Fibroblast of villous mesenchyme (primary cell): ENCODE measurements at places on chromosomes 1 and 21. TPM values are rescaled to one million over a fixed set of nuclear protein-coding genes. Genes with fewer than 3 reads are reported as not detected.

HNRNPR gene
- 80.5 and 119 TPM in 2 replicates for total RNA-seq

CHRNB2 gene
- under 0.01 TPM in 1 of 2 replicates, not detected in the other for total RNA-seq

SLC50A1 gene
- total RNA-seq, result 52.5 and 58.7 TPM in 2 replicates

TTLL7 gene
- total RNA-seq, result 7.7 and 9.1 TPM in 2 replicates

UBE2U gene
- total RNA-seq, result not detected in 2 replicates

KLHDC8A gene
- total RNA-seq, result not detected in 2 replicates

DNA sequence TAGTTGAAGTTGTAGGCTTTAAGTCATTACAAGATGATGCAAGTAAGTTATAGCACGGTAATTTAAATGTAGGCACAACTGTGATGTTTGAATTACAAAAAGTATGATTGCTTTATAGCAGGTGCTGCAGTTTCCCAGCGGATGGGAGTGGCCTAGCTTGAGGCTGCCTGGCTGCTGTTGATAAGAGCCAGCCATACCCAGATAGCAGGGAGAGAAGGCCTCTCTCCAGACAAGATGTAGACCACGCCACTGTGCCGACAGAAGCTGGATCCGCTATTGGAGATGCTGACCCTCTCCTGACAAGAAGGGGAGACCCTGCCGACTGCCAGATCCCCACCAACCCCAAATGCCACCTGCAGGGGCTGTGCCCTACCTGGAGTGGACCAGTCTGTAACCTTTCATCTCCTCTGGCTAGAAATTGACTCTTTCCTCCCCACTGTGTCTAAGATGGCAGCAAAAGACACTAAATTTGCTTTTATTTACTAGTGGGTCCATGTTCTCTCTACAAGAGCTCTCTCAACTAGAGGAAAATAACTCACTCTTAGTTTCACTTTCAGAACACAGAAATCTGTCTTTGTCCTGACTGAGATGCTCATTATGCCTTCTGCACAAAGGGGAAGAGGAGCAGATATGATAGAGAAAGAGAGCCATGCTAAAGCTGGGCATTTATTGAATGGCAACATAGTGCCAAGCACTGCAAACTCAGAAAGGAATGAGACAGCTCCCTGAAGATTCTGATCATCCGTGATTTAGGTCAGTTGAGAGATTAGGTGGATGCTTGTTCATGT lies 127.9 kb downstream of the URB2 start:
- no peak for DNase-seq

DNA sequence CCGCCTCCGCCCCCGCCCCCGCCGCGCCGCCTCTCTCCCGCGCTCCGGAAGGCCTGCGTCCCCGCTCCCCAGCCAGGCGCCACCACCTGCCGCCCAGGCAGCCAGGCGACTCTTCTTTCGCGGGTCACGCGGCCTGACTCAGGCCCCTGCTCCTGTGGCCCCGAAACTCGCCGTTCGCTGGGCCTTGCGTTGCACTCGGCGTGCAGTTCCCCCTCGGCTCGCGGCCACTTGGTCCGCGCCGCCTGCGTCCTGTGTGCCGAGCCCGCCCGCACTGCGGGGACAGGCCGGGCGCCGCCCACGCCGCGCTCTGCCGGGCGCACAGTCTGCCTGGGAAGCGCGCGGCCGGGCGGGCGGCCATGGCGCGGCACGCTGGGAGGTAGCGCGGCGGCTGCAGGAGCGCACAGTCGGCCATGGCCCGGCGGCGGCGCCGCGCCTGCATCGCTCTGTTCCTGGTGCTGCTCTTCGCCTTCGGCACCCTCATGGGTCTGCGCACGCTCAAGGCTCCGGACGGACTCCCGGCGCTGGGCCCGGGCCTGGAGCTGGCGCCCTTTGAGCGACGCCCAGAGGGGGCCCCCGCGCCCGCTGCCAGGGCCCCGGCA lies at the start of gene MANEAL:
Gene MANEAL, plus strand, starts transcription at position 75 of the 599 bp plus-strand sequence. Its CDS starts 336 bp downstream, at position 411.
- peak; percentile 48 for DNase-seq

- peak; percentile 47 for DNase-seq
Observed at GRCh38 chr1:228861832-228862180, 126.5 kb downstream of the RHOU start.

- no peak for DNase-seq
Observed at GRCh38 chr1:229352975-229353374, 10.1 kb upstream of the CCSAP start.

GRCh38 chr1:36937371-36937770 lies 96.9 kb downstream of the GRIK3 start:
- no peak for DNase-seq

- DNase-seq, result peak; percentile 84
Observed at GRCh38 chr1:97192872-97193572, 471.4 kb downstream of the PTBP2 start.

- DNase-seq, result no peak
Observed at GRCh38 chr1:199799116-199799515, 228.4 kb upstream of the NR5A2 start.

- no peak for DNase-seq
Observed at GRCh38 chr1:50438945-50439344, 15.7 kb upstream of the DMRTA2 start.

- DNase-seq, result no peak
Observed at GRCh38 chr1:13829152-13829769, 129.3 kb downstream of the PRDM2 start.

DNA sequence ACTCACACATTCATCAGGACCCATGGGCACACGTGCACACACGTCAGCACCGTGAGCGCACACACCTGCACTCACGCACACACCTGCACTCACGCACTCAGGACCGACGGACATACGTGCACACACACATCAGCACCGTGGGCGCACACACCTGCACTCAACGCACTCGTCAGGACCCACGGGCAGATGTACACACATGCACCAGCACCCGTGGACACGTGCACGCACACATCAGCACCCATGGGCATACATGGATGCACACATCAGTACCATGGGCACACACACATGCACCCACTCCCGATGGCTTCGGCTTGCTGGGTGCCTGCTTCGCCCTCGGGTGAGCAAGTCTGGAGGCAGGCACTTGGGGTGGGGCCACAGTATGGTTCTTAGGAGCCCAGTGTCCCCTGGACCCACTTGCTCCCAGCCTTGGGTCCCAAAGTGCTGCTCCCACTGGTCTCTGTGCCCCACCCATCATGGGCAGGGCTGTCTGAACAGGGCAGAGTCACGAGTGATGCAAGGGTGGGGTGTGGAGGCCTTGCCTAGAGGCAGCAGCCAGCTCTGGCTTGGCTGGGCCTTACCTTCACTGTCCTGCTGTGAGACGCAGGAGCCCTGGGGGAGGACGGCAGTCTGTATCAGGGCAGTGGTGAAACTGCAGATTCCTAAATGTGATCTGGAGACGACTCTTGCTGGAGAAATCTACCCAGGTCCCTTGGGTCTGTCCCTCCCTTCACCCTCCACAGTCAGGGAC lies 49.8 kb downstream of the SKI start:
- no peak for DNase-seq

DNA sequence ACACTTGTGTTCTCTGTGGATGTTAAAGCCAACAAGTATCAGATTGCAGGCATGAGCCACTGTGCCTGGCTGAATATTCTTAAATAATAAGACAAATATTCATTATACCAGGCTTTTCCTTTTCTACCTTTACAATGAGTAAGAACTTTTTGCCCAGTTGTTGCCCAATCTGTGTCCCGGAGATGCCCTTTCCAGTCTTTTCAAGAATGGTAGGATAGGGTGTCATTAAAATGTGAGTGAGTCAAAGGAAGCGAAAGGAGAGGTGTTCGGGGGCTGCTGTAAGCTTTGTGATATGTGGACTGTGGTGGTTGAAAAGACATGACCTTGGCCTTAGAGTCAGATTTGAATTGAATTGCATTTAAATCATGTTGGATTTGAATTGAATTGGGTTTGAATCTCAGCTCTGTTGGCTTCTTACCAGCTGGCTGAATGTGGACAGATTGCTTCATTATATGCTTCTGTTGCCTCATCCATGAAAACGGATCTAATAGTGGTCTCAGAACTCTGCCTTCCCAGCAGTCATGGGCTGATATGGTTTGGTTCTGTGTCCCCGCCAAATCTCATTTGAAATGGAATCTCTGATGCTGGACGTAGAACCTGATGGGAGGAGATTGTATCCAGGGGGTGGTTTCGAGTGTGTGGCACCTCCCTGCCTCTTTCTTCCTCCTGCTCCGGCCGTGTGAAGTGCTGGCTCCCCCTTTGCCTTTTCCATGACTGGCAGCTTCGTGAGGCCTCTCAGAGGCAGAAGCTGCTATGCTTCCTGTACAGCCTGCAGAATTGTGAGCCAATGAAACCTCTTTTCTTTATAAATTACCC lies 22.7 kb upstream of the AADACL3 start:
- DNase-seq, result peak; percentile 3

GRCh38 chr1:33876970-33877650 lies 13.2 kb downstream of the HMGB4 start:
- no peak for DNase-seq

DNA sequence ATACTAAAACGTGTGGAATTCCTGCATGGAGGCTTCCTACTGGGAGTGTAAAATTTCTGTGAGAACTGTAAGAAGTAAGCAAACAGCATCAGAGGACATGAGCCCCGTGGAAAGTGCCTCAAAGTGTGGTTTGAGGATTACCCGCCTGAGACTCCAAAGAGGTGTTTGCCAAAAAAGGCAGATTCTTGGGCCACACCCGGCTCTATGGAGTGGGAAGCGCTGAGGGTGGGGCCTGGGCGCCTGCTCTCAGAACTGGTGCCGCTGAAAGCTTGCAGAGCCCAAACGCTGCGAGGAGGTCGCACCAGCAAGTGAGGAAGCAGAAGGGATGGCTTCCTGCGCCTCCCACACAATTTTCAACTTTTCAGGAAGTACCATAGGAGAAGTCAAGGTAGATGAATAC lies 43.0 kb upstream of the PSEN2 start:
- peak; percentile 32 for DNase-seq

GRCh38 chr1:174800216-174800851 lies 199.4 kb upstream of the CACYBP start:
- DNase-seq, result no peak

DNA sequence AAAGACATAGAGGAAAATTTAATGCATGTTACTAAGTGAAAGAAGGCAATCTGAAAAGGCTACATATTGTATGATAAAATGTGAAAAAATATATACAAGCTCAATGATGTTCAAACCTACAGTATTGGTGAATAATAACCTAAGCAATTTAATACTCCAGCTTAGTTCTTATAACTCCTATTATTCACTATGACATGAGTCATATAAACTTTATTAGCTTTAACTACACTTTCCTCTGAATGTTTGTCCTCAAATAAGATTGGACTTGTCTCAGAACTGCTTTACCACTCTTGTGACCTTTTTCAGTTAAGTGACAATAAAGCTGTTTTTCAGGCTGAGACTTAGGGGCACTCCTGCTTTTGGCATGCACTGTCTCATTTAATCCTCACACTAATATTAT lies 50.9 kb downstream of the CNST start:
- DNase-seq, result no peak

- no peak for DNase-seq
Observed at GRCh38 chr21:41655259-41655658, 111.6 kb downstream of the RIPK4 start.

DNA sequence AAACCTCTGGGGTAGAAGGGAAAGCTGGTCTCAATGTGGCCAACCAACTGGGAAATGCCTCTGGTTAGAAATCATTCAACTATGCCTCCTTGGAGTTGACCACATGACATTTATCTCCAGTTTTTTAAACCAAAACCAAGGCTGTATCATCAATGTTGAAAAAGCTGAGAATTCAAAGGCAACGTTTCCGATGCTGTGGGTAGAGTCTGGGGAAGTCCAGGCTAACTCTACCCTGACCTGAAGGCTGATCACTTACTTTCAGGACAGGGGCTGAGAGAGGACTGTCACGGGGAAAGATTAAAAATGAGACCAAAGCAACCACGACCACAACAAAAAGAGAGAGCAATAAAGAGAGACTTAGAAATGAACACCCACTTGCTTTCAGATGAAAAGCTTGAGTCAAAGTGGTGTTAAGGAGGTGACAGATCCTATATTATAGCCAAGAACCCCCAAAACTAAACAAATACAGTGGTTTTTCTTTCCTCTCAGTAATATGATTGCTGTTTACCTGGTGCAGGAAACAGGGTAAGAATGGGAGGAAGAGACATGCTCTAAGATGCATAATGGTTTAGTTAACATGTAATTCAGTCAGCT lies 90.8 kb upstream of the TNFSF4 start:
- DNase-seq, result peak; percentile 64

GRCh38 chr1:237032029-237032428 lies 10.0 kb upstream of the RYR2 start:
- no peak for DNase-seq

- DNase-seq, result no peak
Observed at GRCh38 chr1:169298441-169298840, 69.2 kb downstream of the NME7 start.

DNA sequence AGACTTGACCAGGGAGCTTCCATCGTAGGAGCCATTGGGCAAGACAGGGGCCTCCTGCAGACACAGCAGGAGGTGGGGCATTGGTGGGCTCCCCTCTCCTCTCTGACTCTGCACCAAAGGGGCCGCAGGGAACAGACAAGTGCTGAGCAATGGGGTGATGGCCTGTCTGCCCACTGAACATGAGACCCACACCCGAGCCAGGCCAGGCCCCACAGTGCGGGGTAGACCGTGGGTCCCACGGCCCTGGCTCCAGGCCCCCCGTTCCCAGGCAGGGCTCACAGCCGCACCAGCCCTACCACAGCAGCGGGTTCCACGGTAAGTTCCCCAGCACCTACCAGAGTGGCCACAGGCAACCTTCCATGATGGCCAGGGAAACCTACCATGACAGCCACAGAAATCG lies 45.9 kb downstream of the CHD5 start:
- DNase-seq, result no peak

- DNase-seq, result no peak
Observed at GRCh38 chr1:59900640-59901039, 25.9 kb downstream of the CYP2J2 start.

- peak; percentile 26 for DNase-seq
Observed at GRCh38 chr1:97920276-97920831, 480 bp downstream of the DPYD start.

DNA sequence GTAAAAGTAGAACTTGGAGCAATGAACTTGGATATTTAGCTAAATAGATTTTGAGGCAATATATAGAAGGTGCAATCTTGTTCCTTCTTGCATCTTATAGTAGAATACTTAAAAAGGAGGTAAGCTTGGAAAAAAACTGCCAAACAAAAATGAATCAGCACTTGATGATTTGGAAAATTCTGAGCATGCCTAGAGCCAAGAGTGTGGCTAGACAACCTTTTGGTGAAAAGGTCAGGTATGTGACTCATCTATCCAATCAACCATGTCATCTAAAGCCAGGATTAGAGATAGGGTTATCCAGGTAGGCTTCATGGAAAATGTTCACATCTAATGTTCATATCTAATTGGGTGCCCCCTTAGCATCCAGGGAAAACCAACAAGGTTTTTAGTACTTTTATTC lies 515.0 kb downstream of the COL11A1 start:
- no peak for DNase-seq
